G401 (cell line): ENCODE measurements at places on chromosomes 4 and X. TPM values are rescaled to one million over a fixed set of nuclear protein-coding genes. Genes with fewer than 3 reads are reported as not detected.

DMP1 gene
- not detected in 2 replicates for total RNA-seq

APOO gene
- 21.0 and 21.9 TPM in 2 replicates for total RNA-seq

TEX28 gene
- not detected in 2 replicates for total RNA-seq

CNKSR2 gene
- total RNA-seq = not detected in 2 replicates

MAGEA10 gene
- total RNA-seq = not detected in 2 replicates

PDZD4 gene
- 15.6 and 16.9 TPM in 2 replicates for total RNA-seq

DCAF4L1 gene
- total RNA-seq = not detected in 2 replicates

GRCh38 chrX:2857566-2857965 lies 28.8 kb downstream of the GYG2 start:
- DNase-seq = no peak

DNA sequence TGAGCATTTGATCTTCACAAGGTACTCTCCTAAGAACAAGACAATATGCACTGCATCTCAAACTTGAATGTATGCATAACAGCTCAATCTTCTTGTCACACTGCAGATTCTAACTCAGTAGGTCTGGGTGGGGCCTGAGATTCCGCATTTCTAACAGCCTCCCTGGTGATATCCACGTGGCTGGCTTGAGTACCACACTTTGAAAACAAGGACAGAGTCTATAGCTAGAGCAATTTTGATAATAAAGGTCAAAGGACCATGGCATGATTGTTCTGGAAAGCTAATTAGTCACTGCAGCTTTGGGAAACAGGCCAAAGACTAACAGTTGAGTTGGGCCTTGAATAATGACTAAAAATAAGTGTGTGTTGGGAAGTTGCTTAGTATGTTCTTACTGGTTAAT lies 213.3 kb downstream of the GBA3 start:
- no peak for DNase-seq

GRCh38 chr4:170090352-170091052 lies 746 bp upstream of the AADAT start:
- no peak for DNase-seq

- no peak for DNase-seq
Observed at GRCh38 chr4:10092481-10093270, 23.9 kb downstream of the WDR1 start.

- no peak for DNase-seq
Observed at GRCh38 chr4:79927931-79928330, 145.1 kb downstream of the ANTXR2 start.

- no peak for DNase-seq
Observed at GRCh38 chr4:5137927-5138326, 86.6 kb downstream of the STK32B start.

DNA sequence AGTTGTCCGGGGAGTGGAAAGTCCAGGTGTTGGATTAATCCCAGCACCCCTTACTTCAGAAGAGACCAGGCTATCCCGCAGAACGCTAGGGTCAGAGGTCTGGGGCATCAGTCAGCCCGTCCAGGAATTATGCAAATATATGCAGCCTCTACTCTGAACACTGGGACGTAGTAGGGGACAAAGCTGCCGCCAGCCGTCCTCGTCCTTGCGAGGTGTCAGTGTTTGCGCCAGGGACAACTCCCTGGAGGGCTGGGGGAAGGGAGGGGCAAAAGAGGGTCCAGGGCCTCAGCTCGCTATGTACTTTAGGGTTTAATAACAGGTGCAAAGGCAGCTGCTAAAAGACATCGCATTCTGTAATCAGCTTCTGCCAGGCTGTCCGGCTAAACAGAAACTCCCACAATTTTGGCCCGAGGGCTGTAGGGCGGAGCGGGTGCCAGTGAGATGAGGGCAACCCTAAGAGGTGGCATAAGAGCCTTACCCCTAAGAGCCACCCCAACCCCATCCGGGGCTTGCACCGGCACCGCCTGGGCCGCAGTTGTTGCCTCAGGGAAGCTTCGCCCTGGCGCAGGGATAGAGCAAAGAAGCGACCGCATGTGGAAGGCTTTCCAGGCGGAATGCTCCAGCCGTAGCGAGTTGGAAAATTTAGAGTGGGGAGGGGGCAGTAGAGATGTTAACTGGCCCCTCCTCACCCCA lies 8.4 kb downstream of the HAND2 start:
- DNase-seq = no peak

- DNase-seq = no peak
Observed at GRCh38 chr4:150664935-150665334, 83.0 kb downstream of the MAB21L2 start.

DNA sequence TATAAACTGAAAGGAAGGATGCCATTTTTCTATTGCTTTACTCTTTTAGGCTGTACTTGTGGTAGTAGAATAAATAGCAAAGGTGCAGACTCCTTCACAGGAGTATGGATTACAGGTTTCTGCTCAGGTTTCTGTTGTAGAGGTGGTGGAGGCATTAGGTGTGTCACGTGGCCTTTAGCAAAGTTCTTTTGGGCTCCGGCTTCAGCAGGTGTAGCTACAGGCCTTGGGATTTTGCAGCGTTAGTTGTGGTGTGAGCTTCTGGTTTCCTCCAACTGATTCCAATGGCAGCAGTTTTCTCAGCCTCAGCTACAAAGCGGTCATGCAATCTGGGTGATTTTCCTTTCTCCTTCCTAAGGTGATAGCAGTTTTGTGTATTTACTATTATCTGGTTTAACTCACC lies 255.8 kb upstream of the GK2 start:
- no peak for DNase-seq

GRCh38 chr4:177107288-177107921 lies 202.3 kb upstream of the NEIL3 start:
- DNase-seq = peak; percentile 39

DNA sequence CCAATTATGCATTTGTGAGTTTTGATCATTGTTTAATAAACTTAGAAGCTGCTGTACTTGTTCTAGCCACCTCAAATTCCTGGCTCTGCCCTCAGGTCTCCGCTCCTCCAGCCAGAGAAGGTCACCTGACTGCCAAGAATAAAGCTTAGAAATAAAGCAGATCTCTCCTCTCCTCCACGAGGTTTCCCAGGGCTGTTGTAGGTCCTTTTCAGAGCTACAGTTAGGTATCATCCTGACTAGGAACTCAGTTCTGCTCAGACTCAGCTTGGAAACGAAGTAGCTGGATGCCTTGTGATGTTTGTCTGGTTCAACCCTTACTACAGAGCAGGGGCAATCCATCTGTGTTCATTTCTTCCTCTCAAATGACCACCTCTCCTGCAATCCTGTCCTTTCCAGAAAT lies 79.1 kb upstream of the RAPGEF2 start:
- no peak for DNase-seq

GRCh38 chrX:48665991-48666390 lies 17.6 kb upstream of the WAS start:
- DNase-seq = no peak

- DNase-seq = no peak
Observed at GRCh38 chrX:136823175-136823574, 42.4 kb upstream of the ARHGEF6 start.

DNA sequence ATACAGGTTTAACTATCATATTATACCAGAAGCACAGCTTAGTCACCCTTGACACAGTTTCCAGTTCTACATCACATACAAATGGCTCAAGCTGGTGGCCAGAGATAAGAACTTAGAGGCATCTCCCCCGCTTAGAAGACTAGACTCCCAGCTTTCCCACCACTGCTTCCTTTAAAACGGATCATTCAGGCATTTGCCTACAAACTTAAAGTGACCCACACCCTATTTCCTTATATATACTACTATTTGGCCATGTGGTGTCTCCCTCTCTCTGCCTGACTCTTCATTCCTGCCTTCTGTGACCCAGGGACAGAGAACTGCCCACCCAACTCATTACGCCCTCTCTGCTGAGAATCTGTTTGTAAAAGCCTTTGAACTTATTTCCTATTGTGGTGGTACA lies 781.2 kb upstream of the DIAPH2 start:
- DNase-seq = no peak

DNA sequence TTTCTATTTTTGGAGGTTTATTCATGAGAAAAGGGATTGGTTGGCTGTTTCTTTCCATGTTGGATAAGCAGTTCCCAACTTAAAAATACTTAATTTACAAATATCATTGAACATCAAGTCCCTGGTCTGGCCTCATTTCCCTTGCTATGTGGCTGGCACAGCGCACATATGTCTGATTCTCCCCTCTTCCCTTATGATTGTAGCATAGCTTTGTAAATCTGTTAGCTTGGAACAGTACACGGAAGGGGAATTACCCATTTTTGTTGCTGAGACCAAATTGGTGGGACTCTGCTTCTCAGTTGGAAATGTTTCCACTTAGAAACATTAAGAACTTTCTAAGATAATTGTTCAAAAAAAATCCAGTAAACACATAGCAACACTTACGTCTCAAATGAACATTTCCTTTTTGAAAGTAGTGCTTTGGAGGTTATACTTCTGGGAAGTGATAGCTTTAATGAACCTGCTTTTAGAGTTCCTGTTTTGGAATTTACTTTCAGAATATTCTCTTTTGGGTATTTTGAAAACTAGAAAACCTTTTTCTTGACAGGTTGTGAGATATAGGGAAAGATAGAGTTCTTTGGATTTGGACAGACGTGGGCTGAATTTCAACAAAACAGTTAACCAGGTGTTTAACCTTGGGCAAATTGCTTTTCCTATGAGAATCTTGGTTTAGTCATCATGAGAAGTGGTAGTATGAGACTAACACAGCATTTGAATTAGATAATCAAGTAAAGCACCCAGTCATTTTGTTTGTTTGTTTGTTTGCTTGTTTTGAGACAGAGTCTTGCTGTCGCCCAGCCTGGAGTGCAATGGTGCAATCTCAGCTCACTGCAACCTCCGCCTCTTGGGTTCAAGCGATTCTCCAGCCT lies 47.3 kb downstream of the STIM2 start:
- DNase-seq = no peak

- no peak for DNase-seq
Observed at GRCh38 chr4:13323921-13324320, 160.2 kb downstream of the RAB28 start.

DNA sequence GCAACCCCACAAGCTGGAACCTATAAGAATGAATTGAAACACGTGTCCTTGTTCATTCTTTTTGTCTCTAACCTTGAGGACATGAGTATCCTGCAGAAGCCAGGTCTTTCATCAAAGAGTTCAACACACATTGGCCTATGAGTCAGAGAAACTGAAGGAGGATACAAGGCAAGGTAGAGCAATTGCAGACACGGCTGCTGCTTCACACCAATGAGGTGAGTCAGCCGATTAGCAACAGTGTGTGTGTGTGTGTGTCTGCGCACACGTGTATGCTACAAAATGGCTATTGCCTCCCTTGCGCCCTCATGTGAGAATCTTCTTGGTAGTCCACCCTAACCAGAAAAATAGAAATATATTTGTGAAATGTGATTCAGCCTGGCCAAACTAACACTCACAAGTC lies 1477.7 kb upstream of the IGFBP7 start:
- DNase-seq = no peak
